ENCODE measurements at places on chromosomes 5 and 9.

DNA sequence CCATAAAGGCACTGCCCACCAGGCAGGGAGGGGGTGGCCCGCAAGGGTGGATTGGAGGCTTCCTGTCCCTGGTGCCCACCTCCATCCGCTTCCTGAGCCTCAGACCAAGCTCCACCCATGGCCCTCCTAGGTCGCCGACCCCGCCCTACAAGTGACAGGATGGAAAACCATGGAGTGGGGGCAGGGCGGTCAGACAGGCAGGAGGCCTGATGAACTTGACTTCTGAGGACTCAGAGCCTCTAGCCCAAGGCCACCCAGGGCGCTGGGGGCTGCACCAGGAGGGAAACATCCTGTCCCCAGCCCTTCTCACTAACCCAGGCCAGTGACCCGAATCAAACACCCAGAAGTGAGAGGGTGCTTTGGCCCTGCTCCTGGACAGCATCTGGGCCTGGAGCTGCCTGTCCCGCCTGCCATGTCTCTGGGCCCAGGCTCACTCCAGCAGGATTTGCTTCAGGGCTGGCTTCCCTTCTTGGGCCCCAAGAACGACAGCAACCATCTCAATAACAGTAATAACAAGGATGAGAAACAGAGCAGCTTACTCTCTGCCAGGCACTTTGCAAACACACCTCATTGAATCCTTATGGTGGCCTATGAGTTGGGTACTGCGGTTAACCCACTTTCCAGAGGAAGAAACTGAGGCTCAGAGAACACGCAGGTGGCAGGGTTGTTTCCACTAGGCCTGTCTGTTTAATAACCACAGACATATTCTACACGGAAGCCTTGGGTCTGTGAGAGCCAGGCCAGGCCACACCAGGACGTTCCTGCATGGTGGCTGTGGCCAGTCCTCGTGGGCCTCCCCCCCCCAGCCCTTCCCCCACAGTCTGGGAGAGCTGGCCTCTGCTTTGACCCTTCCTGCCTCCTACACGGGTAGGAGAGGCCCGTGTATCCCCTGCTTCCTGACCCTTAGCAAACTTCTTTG is 4.4 kb upstream of the ST6GALNAC6 start:
- DNase-seq: peak; percentile 74

- no peak for DNase-seq
Observed at GRCh38 chr9:21362287-21362686, 5.6 kb downstream of the IFNA13 start.

DNA sequence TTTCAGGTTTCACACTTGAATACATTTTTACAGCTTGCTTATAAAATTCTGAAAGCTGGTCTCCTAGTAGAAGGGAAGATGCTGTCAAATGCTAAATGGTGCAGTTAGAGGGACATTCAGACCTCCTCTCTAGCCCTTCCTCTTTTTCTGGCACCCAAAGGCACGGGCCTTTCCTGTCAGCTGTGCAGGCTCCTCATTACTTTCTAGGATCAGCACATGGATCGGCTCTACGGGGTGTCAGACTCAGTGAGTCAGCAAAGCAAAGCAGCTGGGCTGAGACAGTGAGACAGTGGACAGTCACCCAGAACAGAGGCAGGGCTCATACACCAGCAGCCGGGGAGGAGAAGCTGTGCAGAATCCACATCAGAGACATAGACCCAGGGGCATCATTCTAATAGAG is 80.0 kb upstream of the TNC start:
- no peak for DNase-seq

DNA sequence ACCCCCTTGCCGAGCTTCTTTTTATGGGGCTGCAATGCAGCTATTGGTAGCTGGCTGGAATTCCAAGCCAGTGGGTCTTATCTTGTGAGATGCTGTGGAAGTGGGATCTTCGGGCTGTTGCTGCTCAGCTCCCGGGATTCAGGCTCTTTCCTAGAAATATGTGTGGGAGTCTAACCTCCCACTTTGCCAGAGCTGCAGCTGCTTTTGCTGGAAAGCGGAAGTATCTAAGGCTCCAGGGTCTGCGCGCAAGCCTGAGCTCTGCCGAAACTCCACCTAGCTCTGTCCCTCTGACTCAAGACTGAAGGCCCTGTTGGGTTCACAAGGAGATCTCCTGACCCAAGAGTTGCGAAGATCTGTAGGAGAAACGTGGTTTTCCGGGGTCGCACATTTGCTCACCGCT is 151.1 kb upstream of the ANKRD55 start:
- no peak for DNase-seq

- no peak for DNase-seq
Observed at GRCh38 chr5:1515311-1515920, 8.3 kb downstream of the LPCAT1 start.

GRCh38 chr5:111242606-111243005 is 18.4 kb downstream of the CAMK4 start:
- no peak for DNase-seq
